ENCODE measurements at places on chromosomes 3 and 15.

DNA sequence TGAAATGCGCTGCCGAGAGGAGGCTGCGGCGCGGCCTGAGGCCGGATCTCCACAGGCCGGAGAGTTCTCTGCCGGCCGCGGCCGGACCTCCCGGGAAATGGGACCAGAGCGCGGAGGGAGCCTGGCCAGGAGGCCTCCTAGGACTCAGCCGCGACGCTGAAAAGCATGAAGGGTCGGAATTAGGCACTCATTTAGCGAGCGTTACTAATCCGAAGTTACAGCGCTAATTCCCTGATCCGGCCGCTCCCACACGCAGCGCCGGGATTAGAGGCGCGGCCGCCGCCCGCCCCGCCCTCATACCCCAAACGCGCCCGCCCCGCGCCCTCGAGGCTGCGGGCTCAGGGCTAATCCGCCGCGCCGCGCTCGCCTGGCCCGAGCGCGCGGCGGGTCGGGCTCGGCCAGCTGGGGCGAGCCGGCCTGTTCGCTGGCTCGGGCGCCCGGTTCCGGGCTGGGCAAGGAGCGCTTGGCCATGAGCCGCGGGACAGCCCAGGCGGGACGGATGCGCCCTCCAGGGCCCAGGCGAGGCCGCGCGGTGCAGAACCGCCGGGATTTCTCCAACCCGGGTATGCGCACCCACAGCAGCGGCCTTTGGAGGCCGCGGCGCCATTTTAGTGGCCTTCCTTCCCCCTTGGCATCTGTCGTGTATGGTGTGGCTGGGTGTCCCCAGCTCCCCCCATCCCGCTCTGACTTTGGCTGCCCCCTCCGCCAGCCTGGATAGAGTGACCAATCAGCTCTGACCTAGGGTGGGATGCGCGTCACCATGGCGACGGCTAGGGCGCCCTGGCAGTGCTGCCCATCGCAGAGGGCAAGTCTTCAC is 36.8 kb upstream of the POLG start:
- no peak for DNase-seq

- no peak for DNase-seq
Measured at GRCh38 chr15:90959894-90960293, 5.2 kb downstream of the RCCD1 start.

GRCh38 chr3:131789188-131789587 is 245.6 kb downstream of the CPNE4 start:
- DNase-seq, result no peak

- no peak for DNase-seq
Measured at GRCh38 chr15:32096916-32097617, 66.8 kb downstream of the CHRNA7 start.

DNA sequence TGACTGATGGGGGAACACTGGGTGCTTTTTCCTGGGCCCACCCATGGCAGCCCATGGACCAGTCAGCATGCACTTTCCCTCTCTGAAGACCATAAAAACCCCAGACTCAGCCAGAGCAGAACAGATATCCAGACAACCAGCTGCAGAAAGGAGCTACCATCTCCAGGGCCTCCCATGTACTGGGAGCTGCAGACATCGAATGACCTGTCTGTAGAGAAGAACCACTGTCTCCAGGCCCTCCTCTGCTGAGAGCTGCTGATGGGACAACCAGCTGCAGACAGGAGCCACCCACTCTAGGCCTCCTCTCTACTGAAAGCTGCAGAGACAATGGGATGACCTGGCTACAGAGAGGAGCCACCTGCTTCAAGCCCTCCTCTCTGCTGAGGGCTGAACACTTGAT is 66.6 kb downstream of the PROS1 start:
- no peak for DNase-seq

GRCh38 chr3:105744202-105744601 is 124.6 kb downstream of the CBLB start:
- no peak for DNase-seq

- no peak for DNase-seq
Measured at GRCh38 chr3:197027896-197028727, 1.5 kb downstream of the MELTF start.

DNA sequence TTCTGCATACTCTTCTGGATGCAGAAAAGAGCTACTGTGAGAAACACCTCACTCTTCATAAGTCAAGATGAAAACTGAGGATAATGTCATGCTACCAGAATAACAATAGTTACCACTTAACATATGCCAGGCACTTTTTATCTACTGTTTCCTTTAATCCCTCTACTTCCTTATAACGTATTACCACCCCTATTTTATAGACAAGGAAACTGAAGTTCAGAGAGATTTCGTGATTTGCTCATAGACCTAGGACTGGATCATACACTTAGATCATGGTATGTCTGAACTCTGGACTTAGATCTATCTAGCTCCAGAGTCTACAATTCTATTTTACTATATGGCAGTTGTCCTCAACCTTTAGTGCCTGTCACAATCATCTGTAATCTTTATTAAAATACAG is 155.7 kb upstream of the TSPAN3 start:
- DNase-seq, result no peak

DNA sequence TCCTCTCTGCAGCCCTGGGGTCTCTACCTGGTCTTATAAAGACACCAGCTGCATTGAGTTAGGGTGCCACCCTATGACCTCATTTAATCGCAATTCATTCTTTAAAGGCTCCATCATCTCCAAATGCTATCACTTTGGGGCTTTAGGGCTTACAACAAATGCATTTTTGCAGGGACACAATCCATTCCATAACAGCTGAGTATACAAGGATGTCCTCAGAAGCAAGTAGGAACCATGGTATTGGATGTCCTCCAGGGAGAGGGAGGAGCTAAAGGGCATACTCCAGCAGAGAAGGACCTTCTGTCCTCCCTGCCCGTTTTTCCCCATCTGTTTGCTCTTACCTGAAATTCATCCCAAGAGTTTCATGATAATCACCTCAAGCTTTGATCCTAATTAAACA is 30.3 kb downstream of the UMPS start:
- no peak for DNase-seq

DNA sequence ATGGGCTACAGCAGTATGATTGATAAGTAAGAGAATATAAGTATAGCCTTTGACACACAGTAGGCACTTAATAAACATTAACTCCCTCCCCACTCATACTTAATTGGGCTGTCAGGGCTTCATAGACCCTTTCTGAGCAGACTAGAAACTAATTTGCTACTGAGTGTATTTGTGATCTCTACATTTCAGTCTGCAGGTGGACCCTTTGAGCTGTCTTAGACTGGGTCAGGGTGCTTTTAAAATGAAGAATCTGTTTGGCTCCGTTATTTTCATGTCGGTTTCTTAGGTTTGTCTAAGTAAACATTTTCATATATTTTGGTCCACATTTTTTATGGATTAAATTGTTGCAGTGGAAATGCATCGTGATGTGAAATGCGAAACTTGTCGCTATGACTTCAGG is 50.3 kb upstream of the SELENOK start:
- DNase-seq, result no peak

DNA sequence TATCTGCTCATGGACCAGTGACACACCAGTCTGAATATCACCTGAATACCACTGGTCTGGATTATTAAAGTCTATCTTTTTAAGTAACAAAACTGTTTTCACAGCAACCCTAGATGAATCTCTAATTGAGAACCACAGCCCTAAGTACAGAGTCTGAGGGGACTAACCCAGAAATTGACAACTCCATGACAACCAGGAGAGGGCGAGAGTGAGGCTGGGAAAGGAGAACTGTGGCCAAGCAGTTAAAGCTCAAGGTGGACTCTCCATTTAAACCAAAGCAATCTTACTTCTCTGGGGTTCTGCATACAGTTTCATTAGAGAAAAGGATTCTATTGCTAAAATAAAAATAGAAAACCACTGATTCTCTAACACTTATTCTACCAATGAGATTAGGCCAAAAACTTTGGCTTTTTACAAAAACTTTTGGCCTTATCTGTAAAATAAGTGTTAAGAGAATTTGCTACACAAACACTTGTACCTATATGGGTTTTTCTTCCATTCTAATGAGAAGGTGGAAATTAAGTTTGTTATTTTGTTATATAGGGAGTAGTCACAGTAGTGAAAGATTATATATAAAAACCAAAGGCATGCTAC is 11.4 kb downstream of the NEK10 start:
- DNase-seq, result peak; percentile 32

- peak; percentile 69 for DNase-seq
Measured at GRCh38 chr15:41936649-41937567, 35.4 kb downstream of the EHD4 start.

- no peak for DNase-seq
Measured at GRCh38 chr3:40464339-40465110, 7.4 kb downstream of the RPL14 start.

DNA sequence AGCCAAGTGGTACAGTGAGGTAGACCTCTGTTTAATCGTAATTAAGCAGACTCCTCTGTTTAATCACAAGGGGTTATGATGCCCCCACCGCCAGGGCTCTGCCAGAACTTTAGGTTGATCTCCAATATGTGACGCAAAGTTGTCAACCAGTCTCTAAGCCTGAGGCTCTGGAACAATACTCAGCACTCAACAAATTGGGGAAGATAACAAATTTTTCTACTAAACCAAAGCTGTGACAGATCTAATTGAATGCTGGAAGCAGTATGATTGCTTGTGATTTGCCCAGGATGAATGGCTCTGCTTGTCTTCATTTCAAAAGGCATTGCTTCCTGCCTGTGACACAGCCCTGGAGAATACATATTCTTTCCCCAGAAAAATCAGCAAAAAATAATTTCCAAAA is 57.1 kb downstream of the SNTN start:
- no peak for DNase-seq

- no peak for DNase-seq
Measured at GRCh38 chr3:133376810-133377209, 23.0 kb upstream of the BFSP2 start.

DNA sequence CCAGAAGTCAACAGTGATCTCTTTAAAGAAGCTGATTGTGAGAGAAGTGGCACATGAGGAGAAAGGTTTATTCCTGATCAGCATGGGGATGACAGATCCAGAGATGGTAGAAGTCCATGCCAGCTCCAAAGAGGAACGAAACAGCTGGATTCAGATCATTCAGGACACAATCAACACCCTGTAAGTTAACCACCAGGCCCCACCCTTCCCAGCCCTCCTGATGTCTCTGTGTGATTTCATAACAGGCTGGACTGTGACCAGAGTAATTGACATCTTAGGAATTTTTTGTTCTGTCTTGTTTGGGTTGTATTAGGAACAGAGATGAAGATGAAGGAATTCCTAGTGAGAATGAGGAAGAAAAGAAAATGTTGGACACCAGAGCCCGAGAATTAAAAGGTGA is 67.7 kb downstream of the KLHL25 start:
- DNase-seq, result no peak

DNA sequence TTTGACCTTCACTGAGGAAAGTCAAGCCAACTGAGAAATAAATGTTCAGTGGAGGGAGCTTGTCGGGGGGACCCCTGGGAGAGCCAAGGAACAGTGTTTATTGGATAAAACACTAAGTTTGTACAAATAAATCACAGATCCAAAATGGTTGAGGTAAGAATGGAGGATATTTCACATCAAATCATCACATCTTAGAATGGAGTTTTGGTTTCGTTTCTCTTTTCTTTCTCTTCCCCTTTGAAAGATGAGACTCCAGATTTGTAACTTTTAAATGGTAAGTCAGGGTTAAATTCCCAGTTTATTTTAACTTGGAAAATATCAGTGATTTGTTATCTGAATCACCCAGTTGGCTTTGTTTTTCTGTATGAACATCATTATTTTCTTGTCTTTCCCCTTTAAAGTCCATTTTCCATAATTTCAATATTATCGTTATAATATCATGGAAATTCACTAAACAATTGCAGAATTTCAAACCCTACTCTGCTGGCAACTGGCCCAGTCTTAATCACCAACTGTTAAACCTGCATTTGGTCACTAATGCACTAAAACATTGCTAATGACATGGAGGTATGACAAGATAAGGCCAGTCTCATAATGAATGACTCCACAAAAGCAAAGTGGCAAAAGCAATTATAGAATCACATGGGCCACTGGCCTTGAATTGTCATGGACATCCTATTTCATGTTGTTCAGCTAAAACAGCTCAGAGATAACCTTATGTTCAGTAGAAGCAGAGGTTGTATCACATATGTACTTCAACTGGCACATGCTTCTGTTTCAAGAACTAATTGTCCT is 295.1 kb downstream of the SHOX2 start:
- no peak for DNase-seq

GRCh38 chr15:81760686-81761085 is 285.1 kb downstream of the MEX3B start:
- DNase-seq, result no peak

GRCh38 chr15:40255033-40255432 is 16.2 kb downstream of the PAK6 start:
- no peak for DNase-seq

DNA sequence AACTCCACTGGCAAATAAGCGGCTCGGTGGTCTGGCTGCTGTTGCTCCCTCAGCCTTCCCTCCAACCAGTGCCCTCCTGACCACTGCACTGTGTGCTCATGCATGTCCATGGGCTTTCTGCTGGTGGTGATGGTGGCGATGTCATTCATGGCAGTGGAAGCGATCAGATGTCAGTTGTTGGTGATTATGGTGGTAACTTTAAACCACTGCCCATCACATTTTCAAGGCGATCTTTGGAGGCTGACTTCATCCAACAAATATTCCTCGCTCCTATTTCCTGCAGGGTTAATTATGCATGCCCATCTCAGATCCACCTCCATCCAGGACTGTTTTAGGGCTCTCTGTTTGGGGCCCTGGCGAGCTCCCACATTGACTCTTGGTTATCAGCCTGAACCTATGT is 13.4 kb upstream of the HCN4 start:
- DNase-seq, result no peak

DNA sequence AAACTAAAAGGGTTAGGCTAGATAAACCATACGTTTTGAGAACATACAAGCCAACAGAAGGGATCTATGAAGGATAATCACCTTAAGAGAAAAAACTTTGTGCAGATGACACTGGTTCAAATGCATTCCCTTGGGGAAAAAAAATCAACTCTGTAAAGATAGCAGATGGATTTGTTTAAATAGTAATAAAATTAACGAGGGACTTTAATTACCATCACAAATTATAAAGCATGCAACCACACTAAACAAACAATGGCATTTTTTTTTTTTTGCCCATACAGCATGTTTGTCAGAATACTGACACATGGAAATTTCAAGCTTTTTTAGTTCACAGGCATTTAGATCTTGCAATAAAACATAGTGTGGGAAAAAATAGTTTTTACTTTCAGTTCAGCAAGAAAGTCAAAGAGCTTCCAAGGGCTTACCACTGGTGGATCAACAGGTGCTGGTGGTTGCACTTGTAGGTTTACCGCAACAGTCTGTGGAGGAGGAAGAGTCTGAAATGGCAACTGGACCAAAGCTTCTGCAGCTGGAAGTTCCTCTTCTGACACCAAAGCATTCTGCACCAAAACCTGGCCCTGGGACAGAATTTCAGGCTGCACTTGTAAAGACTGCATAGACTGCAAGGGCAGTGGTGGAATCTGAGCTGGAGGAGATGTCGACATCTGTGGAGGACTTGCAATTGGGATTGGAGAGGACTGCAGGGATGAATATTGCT is 53.1 kb downstream of the PHC3 start:
- DNase-seq, result no peak

GRCh38 chr3:182473191-182473710 is 320.1 kb upstream of the ATP11B start:
- DNase-seq, result no peak

GRCh38 chr15:31510057-31510456 is 183.4 kb downstream of the KLF13 start:
- DNase-seq, result no peak

Data from activated effector memory CD4-positive, alpha-beta T cell treated with Interleukin-2 at 50 U/mL for 16 hours (primary cell).